Caki2 (cell line): ENCODE measurements at places on chromosomes 13 and 19. TPM values are rescaled to one million over a fixed set of nuclear protein-coding genes. Genes with fewer than 3 reads are reported as not detected.

The PSG2 gene
- total RNA-seq: not detected in 2 replicates

The GJB6 gene
- not detected in 2 replicates for total RNA-seq

The RFPL4AL1 gene
- not detected in 2 replicates for total RNA-seq

The SHISA2 gene
- total RNA-seq: 127 and 148 TPM in 2 replicates

The SERTM1 gene
- total RNA-seq: not detected in 2 replicates

The NDFIP2 gene
- total RNA-seq: 54.3 and 103 TPM in 2 replicates

DNA sequence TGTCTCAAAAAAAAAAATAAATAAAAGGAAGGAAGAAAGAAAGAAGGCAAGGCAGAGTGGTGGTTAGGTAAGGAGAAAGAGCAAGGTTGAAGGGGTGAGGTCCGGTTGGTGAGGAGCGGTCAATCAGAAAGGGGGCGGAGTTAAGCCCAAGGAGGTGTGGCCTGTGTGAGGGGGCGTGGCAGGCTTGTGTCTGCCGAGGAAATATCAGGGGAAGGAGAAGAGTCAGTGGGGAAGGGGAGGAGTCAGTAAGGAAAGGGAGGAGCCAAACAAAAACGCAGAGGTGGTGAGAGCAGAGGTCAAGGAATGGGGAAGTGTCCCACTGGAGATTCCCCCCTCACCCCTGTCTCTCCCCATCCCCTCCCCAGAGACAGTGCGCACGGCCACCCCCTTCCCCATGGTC lies 5.9 kb downstream of the CACNG7 start:
- no peak for DNase-seq

DNA sequence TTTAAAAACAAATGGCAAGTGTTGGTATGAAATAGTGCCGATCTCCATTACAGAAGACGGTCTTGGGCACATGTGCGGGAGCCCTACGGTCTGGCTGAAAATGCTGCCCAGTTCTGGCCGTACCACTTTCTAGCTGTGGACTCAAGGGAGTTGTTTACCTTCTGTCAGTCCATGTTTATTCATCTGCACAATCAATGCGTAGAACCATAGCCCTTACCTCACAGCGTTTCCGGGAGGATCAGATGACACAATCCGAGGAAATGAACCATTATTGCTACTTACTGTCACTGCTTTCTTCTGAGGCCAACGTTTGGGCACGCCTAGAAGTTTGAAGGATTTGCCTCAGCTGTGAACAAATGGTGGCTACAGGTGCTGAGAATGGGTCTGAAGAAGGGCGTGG lies 31.2 kb downstream of the GADD45B start:
- no peak for DNase-seq

GRCh38 chr13:100537486-100537885 lies 51.1 kb downstream of the GGACT start:
- DNase-seq: no peak

GRCh38 chr19:5128251-5128935 lies 159.5 kb downstream of the KDM4B start:
- no peak for DNase-seq
